Placental pericyte (primary cell): ENCODE measurements at places on chromosomes 4 and X. TPM values are rescaled to one million over a fixed set of nuclear protein-coding genes. Genes with fewer than 3 reads are reported as not detected.

Gene STARD8
- 0.22 and 0.86 TPM in 2 replicates for total RNA-seq

Gene MAGED1
- total RNA-seq: 188 and 256 TPM in 2 replicates

Gene TRIML2
- under 0.01 and 3.3 TPM in 2 replicates for total RNA-seq

Gene ADAMTS3
- total RNA-seq: 1.5 and 4.0 TPM in 2 replicates
